ENCODE measurements at places on chromosomes 2 and 18. TPM values are rescaled to one million over a fixed set of nuclear protein-coding genes. Genes with fewer than 3 reads are reported as not detected.

SERPINB4 gene
- total RNA-seq = 0.96 TPM

PLEK gene
- not detected for total RNA-seq

CPO gene
- total RNA-seq = 1.9 TPM

GPR75 gene
- total RNA-seq = 4.1 TPM

CCDC68 gene
- total RNA-seq = 0.92 TPM

QPCT gene
- 3.9 TPM for total RNA-seq

ING5 gene
- 47.4 TPM for total RNA-seq

GRHL1 gene
- total RNA-seq = 3.6 TPM

SERPINB3 gene
- 0.17 TPM for total RNA-seq

KATNAL2 gene
- 15.2 TPM for total RNA-seq

FAM124B gene
- 2.0 TPM for total RNA-seq

ANO7 gene
- total RNA-seq = 6.9 TPM

C2orf15 gene
- 5.5 TPM for total RNA-seq

CD8B gene
- total RNA-seq = 0.35 TPM

RAB3GAP1 gene
- total RNA-seq = 25.7 TPM

UGT1A9 gene
- total RNA-seq = not detected

PMAIP1 gene
- total RNA-seq = 84.1 TPM

RAB1A gene
- total RNA-seq = 119 TPM

NPAS2 gene
- total RNA-seq = 1.8 TPM

SPATA3 gene
- not detected for total RNA-seq

PROC gene
- 1.7 TPM for total RNA-seq

ARHGAP25 gene
- 0.42 TPM for total RNA-seq

C2orf76 gene
- total RNA-seq = 6.2 TPM

CD207 gene
- total RNA-seq = not detected

LRRC30 gene
- not detected for total RNA-seq

VRK2 gene
- 28.0 TPM for total RNA-seq

STARD6 gene
- not detected for total RNA-seq

TUBB8B gene
- 0.36 TPM for total RNA-seq

BOK gene
- 33.7 TPM for total RNA-seq

IL18RAP gene
- not detected for total RNA-seq

ASPRV1 gene
- 0.95 TPM for total RNA-seq

ITPRIPL1 gene
- 16.1 TPM for total RNA-seq

GALR1 gene
- 1.6 TPM for total RNA-seq

ZNF516 gene
- total RNA-seq = 16.5 TPM

RAB17 gene
- total RNA-seq = 83.8 TPM

GLI2 gene
- 46.9 TPM for total RNA-seq
